ENCODE measurements at places on chromosomes 1 and 21.

DNA sequence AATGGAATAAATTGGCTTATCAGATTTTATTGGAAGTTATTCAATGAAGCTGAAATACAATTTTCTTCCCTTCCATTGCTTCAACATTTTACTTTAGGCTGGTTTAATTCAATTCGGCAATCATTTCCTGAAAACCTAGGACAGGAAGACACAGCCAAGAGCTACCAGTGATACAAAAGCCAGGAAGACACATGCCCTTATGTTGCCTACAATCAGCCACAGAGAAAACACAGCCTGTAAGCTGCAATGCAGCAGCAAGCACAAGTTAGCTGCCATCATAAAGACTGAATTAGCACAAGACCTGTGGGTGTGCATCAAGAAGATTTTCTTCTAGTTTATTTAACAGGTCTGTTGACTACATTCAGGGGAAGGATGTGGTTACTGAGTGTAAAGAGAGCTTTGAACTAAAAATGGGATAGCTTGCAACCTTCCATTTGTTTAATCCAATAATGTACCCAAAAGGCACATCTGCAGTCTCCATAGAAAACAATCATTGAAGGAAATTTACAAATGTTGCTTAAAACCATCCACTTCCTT, 193.8 kb downstream of the KCNH1 start:
- no peak for DNase-seq

GRCh38 chr21:43332861-43333297, 94.1 kb downstream of the SIK1 start:
- no peak for DNase-seq

DNA sequence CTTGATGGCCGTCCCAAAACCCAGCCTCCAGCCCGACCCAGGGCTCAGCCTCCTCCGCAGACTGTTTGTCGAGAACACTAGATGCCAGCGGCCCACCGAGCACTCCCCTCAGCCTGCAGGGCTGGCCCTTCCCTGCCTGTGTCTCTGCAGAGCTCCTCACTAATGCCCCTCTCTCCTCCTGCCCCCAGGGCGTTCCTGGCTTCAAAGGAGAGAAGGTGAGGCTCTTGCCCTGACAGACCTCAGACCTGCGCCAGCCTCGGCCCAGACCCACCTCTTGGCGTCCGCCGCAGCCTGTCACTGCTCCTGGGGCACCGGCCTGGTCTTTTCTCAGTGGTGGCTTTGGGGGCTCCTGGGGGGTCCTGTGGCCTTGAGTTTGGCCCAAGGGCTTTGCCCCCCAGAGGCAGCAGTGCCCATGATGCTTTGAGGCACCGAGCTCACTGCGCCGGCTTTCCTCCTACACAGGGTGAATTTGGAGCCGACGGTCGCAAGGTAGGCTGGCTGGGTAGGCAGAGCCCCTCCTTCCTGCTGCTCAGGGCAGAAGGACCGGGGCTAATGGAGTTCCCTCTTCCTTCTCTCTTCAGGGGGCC, 18.4 kb downstream of the COL6A2 start:
- no peak for DNase-seq

- no peak for DNase-seq
These were observed 140.1 kb upstream of the DUSP10 start for GRCh38 chr1:221881805-221882581.

DNA sequence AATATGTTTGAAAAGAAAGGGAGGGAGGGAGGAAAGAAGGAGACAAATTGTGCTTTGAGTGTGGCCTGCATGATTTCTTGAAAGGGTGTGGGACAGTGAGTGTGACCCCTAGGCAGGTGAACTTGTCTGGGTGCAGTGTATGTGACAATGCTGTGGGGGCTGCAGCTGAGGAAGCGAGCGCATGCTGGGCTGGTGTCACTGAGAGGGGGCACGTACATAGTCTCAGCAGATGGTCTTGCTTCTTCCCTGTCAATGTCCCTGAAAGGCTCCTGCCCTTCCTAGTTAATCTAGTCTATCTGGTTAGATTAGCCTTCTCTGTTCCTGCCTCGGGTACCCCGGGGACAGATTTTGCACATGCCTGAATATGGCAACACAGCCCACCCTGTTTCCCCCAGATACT, 9.8 kb downstream of the FAAH start:
- no peak for DNase-seq

- no peak for DNase-seq
These were observed 5.2 kb downstream of the PPFIA4 start for GRCh38 chr1:203031467-203031866.

DNA sequence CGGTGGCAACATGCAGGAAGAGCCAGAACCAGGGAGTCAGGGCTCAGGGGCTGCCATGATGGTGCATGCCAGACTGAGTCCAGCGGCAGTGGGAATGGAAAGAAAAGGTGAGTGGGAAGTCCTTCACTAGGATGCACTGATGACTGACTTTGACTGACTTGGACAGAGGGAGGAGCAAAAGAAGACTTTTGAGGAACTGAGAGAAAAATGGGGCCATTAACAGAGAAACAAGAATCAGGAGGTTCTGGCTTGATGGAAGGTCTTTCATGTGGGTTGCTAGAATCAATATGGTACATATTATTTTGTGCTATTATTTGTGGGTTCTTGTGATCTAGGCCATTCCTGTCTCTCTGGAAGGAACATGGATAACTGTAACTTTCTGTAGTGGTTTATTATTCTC, 454.6 kb upstream of the PROX1 start:
- no peak for DNase-seq
